Omental fat pad (tissue), 4 donors: ENCODE measurements at places on chromosomes 2 and 18.

- no peak for DNase-seq
Observed at GRCh38 chr2:183010112-183010511, 28.1 kb downstream of the NCKAP1 start.

- DNase-seq, result no peak
Observed at GRCh38 chr18:24272229-24272525, 125.4 kb downstream of the OSBPL1A start.

DNA sequence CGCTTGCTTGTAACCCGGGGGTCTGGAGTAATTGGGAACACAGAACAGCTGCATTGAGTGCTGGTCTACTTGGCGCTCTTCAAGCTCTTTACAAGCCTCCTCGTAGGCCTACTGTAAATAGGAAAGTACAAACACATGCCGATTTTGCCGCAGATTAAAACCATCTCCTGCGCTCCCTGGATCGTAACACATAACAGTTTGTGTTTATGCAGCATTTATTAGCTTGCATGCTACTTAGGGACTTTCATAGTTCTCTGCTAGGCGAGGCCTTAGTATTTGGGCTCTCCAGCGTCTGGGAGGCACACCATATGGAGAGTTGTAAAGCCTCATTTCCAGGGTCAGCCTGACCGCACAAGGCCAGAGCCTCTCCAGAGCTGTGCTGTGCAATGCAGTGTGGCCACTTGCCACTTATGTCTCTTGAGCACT lies 84.0 kb upstream of the HAAO start:
- DNase-seq, result peak; percentile 13

DNA sequence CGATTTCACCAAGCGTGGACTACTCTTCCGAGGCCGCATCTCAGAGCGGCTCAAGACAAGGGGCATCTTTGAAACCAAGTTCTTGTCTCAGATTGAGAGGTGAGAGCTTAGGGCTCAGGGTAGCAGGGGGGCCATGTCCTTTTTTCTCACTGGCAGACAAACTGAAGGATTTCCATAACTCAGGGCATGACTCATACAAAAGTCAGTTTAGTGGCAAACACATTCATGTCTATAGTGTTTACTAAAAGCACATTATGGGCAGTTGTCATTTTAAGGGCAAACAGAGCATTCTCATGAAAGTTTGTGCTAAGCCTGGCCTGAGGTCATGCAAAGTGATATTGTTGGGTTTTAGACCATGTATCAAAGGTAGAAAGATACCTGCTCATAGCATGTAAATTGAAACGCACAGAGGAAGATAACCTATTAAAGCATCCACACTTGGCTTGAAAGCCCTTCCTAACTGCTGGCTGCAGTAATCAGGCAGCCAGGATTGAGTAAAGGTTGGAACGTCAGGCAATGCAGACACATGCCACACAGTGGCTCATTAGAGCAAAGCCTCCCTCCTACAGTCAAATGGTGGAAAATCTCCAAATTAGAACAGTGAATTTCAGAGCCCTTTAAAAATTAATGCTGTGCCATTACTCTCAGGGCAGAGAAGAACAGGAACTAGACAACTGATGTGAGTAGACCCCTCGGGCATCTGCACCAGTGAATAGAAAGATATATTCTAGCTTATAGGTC lies 54.2 kb downstream of the HK2 start:
- DNase-seq, result no peak

DNA sequence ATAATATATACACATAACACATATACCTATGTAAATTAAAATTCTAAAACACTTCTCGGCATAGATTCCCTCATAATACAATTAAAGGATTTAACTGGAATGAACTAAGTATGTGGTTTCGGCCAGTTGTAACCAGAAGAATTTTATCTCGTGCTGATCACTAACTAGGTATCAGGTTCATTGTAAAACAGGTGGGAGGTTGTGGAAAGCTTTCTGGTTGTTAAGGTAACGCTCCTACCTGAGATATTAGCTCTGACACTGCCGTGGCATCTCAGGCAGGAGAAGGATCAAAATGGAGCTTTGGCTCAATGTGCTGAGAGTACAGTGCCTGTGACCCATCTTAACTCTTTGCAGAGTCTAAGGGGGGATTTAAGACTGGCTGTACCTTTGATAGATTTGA lies 42.5 kb downstream of the SLC9A2 start:
- no peak for DNase-seq

DNA sequence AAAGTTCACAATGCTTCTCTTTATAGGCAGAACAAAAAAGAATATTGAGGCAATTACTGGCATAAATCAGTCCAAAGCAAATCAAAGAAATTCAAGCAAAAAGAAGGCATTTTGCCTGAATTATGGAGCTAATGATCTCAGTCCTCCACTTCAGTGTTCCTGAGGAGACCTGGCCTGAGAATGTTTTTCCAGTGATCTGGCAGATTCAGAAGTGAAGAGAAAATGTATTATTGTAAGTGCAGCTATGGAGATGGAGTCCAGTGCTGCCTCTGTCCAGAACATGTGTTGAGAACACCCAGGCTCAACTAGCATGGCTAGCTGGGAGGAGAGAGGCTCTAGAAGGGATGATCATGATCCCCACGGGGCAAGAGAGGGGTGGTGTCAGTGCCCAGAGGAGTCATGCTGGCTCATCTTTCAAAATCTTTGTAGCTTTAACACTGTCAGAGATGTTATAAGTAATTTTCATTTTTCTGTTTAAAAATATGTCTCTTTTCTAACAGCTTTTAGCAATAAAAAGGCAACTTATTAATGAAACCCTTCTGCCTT lies 367.0 kb upstream of the RAB12 start:
- DNase-seq, result no peak

- no peak for DNase-seq
Observed at GRCh38 chr2:100934504-100935371, 67.4 kb upstream of the RPL31 start.

DNA sequence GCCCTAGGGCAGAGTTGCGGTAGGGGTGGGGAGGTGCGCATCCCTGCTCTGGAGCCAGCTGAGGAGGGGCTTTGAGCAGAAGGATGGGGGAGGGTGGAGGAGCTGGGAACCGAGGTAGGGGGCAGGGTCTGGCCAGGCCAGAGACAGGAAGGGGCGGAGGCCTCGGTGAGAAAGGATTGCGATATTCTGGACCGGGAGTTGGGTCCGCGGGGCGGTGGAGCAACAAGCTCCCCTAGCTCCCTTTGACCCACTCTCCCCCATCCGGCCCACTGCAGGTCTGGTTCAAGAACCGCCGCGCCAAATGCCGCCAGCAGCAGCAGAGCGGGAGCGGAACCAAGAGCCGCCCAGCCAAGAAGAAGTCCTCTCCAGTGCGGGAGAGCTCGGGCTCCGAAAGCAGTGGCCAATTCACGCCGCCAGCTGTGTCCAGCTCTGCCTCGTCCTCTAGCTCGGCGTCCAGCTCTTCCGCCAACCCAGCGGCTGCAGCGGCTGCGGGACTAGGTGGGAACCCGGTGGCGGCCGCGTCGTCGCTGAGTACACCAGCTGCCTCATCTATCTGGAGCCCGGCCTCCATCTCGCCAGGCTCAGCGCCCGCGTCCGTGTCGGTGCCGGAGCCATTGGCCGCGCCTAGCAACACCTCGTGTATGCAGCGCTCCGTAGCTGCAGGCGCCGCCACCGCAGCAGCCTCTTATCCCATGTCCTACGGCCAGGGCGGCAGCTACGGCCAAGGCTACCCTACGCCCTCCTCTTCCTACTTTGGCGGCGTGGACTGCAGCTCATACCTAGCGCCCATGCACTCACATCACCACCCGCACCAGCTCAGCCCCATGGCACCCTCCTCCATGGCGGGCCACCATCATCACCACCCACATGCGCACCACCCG lies 4.8 kb downstream of the OTX1 start:
- DNase-seq, result no peak
